ENCODE measurements at places on chromosomes 16 and 17.

DNA sequence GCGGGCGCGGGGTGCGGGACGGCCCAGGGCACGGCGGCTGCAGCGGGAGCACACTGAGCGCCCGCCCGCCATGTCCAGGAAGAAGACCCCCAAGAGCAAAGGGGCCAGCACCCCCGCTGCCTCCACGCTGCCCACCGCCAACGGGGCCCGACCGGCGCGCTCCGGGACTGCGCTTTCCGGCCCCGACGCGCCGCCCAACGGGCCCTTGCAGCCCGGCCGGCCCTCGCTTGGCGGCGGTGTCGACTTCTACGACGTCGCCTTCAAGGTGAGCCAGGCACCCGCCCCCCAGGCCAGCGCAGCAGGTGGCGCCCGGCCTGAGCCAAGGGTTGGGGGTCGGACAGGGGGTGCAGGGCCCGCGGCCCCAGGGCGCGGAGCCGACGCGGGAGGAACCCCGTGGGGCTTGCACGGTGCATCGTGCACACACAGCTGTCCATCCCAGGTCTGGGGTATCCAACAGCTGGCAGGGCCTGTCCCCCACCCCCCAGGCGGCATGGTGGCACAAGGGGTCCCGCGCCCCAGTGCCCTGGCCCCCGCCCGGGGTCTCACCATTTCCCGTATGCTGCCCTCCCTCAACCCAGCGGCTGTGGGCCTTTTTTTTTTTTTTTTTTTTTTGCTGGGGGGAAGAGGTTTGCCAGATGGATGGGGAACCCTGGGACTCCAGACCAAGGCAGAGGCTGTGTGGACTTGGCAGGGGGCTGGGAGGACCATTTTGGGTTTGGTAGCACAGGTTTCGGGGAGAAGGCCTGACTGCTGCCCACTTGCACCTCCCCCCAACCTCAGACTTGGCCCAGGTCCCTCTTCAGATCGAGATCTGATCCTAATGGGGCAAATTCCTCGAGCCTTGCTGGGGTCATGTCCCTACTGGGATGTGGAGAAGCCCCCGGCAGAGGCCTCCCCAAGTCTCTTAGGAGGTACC is 547 bp downstream of the RAB26 start:
- DNase-seq = no peak

DNA sequence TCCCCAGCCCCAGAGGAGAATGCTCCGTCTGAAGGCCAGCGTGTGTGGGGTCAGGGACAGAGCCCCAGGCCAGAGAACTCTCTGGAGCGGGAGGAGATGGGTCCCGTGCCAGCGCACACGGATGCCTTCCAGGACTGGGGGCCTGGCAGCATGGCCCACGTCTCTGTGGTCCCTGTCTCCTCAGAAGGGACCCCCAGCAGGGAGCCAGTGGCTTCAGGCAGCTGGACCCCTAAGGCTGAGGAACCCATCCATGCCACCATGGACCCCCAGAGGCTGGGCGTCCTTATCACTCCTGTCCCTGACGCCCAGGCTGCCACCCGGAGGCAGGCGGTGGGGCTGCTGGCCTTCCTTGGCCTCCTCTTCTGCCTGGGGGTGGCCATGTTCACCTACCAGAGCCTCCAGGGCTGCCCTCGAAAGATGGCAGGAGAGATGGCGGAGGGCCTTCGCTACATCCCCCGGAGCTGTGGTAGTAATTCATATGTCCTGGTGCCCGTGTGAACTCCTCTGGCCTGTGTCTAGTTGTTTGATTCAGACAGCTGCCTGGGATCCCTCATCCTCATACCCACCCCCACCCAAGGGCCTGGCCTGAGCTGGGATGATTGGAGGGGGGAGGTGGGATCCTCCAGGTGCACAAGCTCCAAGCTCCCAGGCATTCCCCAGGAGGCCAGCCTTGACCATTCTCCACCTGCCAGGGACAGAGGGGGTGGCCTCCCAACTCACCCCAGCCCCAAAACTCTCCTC is 10.4 kb downstream of the CX3CL1 start:
- DNase-seq = no peak

DNA sequence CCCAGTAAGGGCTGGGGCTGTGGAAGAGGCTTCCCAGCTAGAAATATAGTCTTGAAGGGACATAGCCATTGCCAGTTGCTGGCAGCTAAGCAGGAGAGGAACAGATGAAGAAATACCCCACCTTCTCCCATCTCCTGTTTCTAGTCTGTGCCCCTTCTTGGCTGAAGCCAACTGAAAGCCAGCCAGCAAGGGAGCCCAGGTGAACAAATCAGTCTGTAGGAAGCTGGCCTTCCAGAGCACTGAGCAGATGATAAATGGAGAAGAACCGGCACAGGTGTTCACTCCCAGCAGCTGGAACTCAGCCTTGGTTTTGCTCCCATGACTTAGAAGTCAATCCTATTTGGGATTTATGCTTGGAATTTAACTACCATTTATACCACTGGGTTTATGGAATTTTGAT is 69.2 kb upstream of the DHX40 start:
- DNase-seq = no peak

DNA sequence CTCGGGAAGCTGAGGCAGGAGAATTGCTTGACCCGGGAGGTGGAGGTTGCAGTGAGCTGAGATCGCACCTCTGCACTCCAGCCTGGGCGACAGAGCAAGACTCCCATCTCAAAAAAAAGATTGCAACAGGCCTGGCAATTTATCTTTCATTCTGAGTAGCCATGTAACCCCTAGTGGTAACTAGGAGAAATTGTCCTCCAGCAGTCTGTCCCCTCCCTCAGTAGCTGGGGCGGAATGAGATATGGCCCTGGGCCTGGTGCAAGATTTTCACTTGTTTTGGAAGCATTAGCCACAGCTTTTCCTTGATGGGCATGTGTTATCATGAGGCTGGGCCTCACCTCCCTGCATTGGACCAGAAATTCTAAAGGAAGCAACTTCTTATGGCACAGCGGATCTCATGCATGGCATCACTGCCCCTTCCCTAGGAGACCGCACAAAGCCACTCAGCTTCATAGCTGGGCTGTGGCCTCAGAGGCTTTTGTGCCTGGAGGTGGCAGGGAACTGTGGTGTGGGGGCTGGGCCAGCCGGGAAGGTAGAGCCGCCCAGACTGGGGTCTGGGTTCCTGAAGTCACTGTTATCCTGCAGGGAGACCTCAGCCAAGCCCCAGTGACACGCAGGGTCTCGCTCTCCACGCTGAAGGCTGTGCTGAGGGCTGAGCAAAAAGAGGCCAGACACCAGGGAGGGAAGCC is 13.4 kb downstream of the NATD1 start:
- DNase-seq = no peak

DNA sequence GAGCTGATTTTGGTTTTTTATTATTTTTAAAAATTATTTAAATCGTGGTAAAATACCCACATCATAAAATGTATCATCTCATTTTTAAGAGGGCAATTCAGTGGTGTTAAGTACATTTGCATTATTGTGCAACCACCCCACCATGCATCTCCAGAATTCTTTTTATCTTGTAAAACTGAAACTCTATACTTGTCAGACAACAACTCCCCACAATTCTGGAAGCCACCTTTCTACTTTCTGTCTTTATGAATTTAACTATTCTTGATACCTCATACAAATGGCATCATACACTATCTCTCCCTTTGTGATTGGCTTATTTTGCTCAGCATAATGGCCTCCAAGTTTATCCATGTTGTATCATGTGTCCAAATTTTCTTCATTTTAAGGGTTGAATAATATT is 97.9 kb downstream of the HS3ST3B1 start:
- DNase-seq = no peak

DNA sequence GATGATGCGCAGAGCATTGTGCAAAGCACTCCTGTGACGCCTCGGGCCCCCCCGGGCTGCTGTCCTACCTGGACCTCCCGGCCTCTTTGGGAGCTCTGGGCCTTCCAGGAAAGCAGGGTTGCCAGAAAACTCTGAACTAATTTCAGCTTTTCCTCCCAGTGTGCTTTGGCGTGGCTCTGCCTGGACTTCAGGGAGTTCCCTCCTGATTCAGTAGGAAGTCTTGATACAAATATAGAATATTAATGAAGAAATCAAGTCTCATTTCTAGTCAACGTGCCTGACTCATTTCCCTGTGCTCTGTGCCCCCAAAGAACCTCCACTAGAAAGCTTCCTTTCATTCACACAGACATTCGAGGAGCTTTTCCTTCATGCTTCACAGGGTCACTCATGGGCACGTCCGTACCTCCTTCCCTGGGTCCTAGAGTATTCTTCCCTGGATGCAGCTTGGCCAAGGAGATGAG is 84.0 kb upstream of the NOL11 start:
- DNase-seq = no peak

GRCh38 chr17:65583921-65584603 is 22.6 kb upstream of the AXIN2 start:
- no peak for DNase-seq

DNA sequence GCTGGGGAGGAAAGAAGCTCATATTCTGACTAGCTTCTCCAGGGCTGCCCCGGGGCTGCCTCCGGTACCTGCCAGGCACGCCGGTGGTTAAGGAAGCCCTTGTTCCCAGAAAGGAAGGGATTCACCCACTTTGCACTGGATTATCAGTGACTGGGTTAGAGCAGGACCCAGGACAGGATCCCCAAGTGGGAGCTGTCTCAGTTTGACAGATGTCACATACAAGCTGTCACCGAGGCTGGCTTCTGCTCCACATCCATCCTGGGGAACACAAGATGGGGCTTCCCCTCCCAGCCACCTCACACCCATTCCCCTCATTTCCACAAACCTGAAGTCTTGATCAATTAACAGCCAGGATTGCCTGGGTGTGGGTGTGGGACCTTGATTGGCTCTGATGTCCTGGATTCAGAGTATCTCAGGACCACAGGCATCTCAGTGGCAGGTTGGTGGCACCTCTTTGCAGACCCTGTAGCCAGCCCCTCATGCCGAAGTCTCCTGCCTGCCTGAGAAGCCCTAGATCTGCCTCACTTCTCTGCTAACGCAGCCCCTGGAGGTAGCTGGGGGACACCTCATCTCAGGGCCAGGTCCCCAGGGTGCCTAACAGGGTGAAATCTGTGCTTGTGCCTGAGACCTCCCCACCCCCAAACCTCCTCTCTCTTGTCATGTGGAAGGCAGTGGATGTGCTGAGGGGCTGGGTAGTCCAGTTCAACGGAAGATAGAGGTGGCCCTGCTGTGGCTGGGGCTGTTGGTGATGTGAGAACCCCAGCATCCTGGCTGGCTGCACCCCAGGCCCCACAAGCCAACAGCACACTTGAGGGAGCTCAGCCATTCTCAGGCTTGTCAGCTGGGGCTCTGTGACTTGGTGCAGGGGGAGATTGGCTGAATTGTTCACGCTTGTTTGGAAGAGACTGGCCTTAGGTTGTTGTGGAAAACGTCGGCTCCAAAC is 1.4 kb downstream of the CACNG5 start:
- no peak for DNase-seq

- DNase-seq = no peak
These were observed 57.6 kb upstream of the IRX5 start for GRCh38 chr16:54873071-54873470.

DNA sequence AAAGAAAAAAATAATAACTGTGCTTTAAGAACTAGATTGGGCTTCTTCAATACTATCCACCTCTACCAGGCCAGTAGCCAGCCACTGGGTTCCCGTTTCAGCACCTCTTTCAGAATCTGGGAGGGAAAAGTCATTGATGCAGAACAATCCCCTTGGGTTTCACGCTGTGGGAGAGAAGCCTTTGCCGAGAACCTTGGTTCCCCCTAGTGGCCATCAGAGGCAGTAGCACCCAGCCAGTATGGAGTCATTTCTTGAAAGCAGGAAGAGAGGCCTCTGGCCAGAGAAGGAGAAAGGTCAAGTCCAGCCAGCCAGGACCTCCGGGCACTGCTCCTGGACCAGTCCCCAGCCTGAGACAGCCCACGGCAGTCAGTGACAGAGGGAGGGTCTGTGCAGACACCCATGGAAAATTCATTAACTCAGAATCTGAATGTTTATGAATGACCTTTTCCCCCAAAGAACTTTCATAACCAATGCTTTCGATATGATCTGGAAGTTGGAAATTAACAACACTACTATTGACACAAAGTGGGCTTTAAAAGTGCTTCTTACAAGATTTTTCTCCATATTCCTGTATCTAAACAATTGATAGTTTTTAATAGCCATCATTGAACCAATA is 51.2 kb upstream of the CDH5 start:
- DNase-seq = no peak

DNA sequence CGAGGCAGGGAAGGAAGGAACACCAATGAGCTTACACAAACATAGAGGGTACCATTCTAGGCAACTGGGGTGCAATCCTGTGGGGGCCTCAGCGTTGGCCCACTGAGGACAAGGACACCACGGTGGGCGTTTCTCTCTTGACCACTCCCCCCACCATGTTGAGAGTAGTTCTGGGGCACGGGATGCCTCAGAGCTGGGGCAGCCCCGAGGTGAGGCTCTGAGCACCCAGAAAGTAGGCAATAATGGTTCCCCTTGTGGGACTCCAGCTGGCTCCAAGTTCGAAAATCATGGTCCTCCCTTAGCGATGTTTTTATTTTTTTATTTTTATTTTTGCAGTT is 5.1 kb downstream of the PRSS21 start:
- no peak for DNase-seq

DNA sequence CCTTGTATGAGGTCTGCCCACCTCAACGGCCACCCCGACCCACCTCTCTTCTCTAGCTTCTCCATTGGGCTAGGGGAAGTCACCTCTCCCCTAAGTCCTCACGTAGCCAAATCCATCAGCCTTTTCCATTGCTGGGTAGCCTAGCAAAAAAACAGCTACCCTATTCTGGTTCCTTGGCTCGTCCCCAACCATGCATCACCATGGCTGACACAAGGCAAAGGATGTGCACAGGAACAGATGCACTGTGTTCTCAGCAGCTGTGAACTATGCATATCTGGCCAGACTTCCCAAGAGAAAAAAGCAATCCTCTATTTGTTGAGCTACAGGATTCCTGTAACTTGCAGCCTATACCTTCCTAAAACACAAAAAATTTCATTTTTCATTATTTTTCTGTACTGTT is 22.0 kb upstream of the FLCN start:
- DNase-seq = no peak

DNA sequence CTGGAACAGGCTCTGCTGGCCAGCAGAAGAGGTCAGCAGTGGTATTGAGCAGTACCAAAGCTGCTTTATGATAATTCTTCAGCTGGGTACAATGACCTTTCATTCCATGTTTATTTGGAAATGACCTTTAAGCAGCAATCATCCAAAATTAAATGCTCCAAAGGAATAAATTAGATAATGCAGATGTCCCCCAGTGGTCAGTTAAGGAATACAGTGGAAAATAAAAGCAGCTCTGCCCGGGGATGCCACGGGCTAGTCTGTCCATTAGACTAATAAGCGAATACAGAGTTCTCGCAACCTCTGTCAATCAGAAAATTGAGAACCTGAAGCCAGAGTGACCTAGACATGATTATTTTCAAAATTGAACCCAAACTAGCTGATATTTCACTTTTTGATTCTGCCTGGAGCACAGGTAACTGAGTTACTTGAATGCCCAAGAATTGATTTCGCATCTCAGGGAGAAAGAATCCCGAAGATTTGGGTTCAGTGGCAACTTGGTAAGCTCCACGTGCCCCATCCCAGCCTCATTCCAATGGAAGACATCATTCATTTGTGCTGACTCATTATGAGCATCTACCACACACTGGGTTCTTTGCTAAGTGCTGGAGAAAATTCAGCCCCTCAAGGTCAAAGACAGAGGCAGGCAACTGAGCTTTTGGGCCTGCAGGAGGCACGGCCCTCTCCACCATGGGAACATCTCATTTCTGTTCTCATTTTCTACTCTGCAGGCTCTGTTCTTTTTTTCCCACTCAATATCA is 34.4 kb upstream of the SLC39A11 start:
- no peak for DNase-seq
